Activated CD8-positive, alpha-beta T cell treated with anti-CD3 and anti-CD28 coated beads for 36 hours (primary cell): ENCODE measurements at places on chromosomes 4 and X. TPM values are rescaled to one million over a fixed set of nuclear protein-coding genes. Genes with fewer than 3 reads are reported as not detected.

CTAG2 gene
- total RNA-seq = not detected

NEIL3 gene
- 16.6 TPM for total RNA-seq

NEXMIF gene
- 0.49 TPM for total RNA-seq

PABPC1L2B gene
- not detected for total RNA-seq

PABPC5 gene
- total RNA-seq = not detected

ARHGAP36 gene
- total RNA-seq = not detected

IL2RG gene
- 310 TPM for total RNA-seq

RBM46 gene
- total RNA-seq = not detected

SUPT20HL1 gene
- total RNA-seq = not detected

CDKL2 gene
- total RNA-seq = 1.0 TPM

GRCh38 chrX:103442536-103442901 is 66.2 kb downstream of the BEX3 start:
- no peak for DNase-seq

- DNase-seq = no peak
These were observed 41.3 kb upstream of the MAGED1 start for GRCh38 chrX:51852096-51852495.

DNA sequence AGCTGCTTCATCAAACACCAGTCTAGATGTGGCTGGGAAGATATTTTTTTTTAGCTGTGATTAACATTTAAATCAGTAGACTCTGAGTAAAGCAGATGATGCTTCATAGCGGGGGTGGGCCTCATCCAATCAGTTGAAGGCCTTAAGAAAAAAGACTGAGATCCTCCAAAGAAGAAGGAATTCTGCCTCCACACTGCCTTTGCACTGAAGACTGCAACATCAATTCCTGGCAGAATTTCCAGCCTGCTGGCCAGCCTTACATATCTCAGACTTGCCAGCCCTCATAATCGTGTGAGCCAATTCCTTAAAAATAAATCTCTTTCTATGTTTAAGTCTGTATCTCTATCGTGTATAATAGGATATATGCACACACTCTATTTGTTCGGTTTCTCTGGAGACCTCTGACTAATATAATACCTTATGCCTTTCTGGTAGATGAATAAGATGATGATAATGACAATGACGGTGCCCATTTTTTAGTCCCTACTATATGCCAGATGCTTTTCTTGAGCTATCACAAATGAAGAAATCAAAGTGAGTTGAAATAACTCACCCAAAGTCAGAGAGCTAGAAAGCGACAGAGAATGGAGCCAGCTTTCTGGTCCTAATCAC is 66.1 kb upstream of the SOD3 start:
- DNase-seq = no peak

- DNase-seq = no peak
These were observed 33.5 kb upstream of the ELOVL6 start for GRCh38 chr4:110231869-110232268.

DNA sequence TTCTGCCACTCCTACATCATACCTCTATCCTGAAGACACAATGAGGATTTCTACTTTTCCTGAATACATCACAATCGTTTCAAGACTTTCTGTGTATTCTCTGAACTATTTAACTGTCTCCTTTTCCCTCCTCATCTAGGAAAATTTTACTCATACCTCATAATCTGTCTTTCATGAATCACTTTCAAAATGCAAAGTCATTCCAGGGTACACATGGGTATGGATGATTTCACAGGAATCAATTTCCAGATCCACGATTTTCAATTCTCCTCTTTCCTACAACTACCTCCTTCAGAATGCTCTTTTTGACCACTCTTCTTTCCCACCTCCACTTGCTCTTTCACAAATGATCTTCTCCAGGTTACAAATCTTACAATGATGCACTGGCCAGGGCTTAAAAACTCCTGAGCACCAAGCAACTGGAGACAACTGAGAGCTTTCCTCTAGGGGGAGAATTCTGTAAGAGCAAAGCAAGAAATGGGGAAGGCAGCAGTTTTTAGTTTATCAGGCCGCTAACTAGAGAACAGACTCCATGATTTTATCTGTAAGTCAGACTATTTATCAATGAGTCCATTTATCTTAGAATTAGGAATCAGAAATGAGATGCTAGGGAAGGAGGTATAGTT is 116.4 kb downstream of the PPP3CA start:
- DNase-seq = no peak

DNA sequence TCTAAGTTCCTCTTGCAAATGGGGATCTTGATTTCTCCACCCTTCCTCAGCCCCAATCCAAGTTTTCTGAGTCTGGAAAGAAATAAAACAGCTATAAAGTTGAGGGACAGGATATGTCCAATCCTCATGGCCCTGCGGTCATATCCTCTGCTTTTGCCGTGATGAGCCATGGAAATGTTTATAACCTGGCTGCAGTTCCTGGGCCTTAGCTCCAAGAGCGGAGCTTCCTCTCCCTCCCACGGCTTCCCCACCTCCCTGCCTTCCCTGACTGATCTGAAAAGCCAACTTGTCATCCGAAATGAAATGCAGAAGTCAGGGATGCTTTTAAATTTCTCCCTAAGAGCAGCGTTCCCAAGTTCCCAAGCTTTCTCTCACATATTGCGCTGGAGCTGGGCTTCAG is 221.5 kb upstream of the SFRP2 start:
- no peak for DNase-seq

GRCh38 chrX:2650865-2651264 is 40.2 kb upstream of the CD99 start:
- no peak for DNase-seq

GRCh38 chrX:38654302-38654701 is 93.0 kb downstream of the TSPAN7 start:
- DNase-seq = no peak

DNA sequence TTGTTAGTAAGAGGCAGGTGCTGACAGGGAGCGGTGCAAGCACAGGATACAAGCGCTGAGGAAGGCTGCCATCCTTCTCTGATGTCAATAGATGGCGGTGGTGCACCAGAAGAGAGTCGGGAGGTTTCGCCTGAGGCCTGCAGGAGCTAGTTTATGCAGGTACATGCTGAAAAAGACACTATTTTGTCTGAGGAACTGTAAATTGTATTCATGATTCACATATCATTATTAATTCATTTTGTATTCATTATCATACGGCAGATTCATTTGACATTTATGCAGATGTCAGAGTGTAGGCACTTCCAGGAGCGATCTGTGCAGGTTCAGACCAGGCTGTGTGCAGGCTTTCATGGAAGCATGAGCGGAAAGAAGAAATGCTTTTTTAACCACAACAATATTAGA is 824.0 kb downstream of the STIM2 start:
- peak; percentile 34 for DNase-seq
